ENCODE measurements at places on chromosomes 3 and 15. TPM values are rescaled to one million over a fixed set of nuclear protein-coding genes. Genes with fewer than 3 reads are reported as not detected.

The GASK1A gene
- total RNA-seq: 4.9 TPM

The DOCK3 gene
- 49.9 TPM for total RNA-seq

The LRRC3B gene
- 44.5 TPM for total RNA-seq

The EXD1 gene
- total RNA-seq: 0.25 TPM

The INSYN1 gene
- 24.1 TPM for total RNA-seq

The LNP1 gene
- 7.6 TPM for total RNA-seq

The CKMT1B gene
- 6.9 TPM for total RNA-seq

All from temporal lobe (tissue), 4 donors.